Stimulated activated CD8-positive, alpha-beta memory T cell treated with anti-CD3 and anti-CD28 coated beads, Interleukin-7, amount 100 ng/mL, for 48 hours (primary cell): ENCODE measurements at places on chromosomes 4 and X.

GRCh38 chr4:76251441-76252270 lies at the start of gene FAM47E:
TSS of gene FAM47E (plus strand) at chr4:76251721. CDS start at chr4:76251747, 26 bp downstream.
- DNase-seq, result no peak

DNA sequence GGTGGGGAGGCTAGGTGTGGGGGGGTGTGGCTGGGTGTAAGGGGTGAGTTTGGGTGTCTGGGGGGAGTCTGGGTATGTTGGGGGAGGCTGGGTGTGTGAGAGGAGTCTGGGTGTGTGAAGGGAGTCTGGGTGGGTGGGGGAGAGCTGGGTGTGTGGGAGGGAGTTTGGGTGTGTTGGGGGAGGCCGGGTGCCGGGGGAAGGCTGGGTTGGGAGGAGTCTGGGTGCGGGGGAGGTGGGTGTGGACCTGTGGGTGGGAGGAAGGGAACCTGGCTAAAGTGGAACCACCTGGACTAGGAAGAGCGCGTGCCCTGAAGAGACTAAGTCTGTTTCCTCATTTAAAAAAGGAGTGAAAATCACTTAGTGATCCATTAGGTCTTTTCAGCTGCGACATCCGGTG lies 18.3 kb downstream of the SPON2 start:
- no peak for DNase-seq

- DNase-seq, result no peak
Measured at GRCh38 chrX:110245011-110245410, 72.9 kb downstream of the AMMECR1 start.

DNA sequence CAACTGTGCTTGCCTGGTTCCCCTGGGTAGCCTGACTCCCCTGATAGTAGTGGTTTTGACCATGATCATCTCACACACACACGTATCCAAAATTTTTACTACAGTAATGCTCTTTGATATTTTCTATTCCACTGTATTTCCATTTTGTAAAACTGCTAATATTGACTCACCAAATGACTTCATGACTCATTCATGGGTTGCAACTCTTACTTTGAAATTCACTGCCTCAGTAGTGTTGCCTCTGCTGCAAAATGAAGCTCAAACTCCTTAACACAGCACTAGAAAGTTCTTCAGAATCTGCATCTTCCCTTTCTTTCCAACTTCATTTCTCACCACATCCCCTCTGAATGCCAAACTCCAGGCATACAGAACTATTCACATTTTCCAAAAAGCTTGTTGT lies 20.3 kb downstream of the QRFPR start:
- no peak for DNase-seq

DNA sequence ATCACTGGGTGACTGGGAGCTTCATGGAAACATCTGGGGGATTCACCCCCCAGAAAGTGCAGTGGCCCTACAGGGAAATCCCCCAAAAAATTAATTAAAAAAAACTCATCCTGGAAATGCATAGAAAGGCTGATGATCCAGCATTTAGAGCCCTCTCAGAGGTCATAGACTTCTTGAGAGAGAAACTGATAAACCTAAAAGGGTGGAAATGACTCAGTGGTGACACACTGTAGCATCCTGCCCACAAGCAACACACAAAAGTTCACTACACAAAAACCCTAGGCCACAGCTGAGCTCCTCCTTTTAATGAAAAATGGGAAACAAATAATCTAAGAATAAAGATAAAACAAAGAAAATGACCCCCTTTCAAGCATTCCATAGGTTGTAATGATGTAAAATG lies 911.5 kb downstream of the GLUD2 start:
- no peak for DNase-seq

DNA sequence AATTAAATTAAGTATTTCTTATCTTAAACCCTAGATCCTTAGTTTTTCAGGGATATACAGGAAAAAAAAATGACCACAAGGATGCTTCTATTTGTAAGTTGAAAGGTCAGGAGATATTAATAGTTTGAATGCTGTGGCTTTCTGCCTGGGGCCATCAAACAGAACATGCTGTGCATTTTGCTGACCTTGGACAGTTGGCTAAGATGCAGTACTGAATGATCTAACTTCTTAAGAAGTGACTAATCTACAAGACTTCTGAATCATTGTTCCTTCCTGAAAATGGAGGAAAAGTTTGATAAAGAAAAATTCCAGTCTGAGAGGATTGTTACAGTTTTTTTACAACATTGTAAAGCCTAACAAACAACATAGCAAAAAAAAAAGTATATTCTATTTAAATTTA lies 237.8 kb upstream of the JADE1 start:
- no peak for DNase-seq

DNA sequence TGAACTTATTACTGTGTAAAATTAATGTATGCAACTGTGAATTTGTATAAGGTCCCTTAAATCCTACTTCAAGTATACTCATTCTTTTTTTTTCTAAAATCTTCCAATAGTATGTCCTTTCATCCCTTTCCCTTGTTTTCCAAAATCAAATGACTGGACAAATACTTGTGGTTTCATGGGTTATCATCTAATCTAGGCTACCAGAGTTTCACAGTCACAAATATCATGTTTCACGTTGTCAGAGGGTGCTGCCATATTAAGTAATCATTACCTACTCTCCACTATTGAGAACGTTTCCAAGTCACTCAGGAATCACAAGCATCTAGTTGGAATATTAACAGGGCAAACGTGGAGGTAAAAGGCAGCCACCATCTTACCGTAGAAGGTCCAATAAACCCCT lies 1235.0 kb upstream of the TENM3 start:
- no peak for DNase-seq

- no peak for DNase-seq
Measured at GRCh38 chr4:83152746-83153145, 38.2 kb upstream of the PLAC8 start.

DNA sequence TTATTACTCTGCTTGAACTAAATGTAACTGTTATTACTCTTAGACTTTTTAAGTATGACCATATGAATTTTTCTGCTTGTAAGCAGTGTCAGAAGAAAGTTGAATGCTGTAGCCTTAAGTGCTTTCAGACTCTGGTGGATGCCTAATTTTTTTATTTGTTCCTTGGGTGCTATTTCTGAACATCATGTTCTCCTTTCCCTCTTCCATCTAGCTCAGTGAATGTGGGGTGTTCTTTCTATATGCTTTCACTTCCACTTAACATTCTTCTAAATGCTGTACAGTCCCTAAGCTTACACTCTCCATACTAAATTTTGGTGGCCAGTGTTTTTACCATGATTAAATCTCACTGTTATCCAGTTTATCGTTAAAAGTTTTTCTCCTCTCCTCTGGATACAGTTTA lies 3.6 kb downstream of the DCK start:
- DNase-seq, result no peak

GRCh38 chr4:7397206-7398103 lies 37.3 kb downstream of the PSAPL1 start:
- no peak for DNase-seq

- DNase-seq, result no peak
Measured at GRCh38 chr4:155629956-155630355, 36.7 kb upstream of the GUCY1A1 start.

- DNase-seq, result no peak
Measured at GRCh38 chrX:132900633-132901293, 57.7 kb downstream of the HS6ST2 start.

DNA sequence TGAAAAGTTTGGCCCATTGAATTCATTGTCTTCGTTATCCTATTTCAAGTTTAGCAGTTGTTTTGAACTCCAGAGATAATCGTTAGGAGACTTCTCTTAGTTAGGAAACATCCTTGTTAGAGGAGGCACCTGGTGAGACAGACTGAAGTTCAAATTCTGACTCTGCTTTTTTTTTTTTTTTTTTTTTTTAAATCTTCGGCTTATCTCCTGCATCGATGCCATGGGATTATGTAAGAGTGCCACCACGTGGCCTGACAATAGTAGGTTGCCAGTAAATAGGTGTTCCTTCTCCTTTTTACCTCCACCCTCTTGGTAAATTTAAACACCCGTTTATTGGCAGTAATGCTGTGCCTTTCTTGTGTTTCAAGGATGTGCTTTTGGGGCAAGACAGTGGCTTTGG lies 149.3 kb downstream of the SOWAHB start:
- DNase-seq, result no peak

- no peak for DNase-seq
Measured at GRCh38 chr4:138656990-138657389, 358.6 kb upstream of the NOCT start.

- DNase-seq, result peak; percentile 56
Measured at GRCh38 chr4:83219344-83220331, 65.0 kb downstream of the COQ2 start.

GRCh38 chrX:109855501-109855900 lies 122.4 kb upstream of the ACSL4 start:
- no peak for DNase-seq

DNA sequence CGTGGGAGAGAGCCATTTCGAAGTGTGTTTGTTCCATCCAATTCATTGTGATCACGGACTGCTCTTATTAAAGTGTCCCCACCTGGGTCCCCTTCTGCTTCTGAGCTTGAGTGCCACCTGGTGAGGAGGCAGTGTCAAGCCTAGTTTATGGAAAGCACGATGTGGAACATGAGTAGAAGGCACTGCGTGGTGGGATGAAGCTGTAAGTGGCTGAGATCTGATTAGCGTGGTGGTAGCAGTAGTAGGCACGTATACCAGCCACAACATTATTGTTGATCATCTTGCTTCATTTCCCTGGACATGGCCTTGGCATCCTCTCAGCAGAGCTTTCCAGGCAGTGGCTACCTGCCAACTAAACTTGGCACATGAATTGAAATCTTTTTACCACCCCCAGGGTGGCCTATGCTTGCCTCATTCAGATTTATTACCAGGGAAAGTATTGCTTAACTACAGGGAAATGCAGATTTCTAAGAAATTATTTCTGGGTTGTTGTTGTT lies 46.4 kb downstream of the GPAT3 start:
- DNase-seq, result no peak

DNA sequence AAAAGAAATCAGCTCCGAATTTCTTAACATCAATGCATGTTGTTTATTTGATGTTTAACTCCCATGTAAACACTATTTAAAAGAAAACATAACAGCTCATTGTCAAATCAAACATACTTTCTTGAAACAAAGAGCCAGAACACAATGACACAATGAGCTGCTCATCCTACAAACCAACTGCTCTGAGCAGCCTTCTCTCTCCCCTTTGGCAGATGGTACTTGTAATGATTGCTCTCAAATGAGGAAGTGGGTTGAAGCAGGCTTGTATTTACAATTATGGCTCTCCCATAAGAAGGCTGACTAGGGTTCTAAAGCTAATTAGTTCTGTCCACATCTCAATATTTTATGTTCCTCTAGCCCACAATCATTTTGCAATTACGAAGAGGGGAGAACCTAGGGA lies 637.8 kb upstream of the ADGRL3 start:
- DNase-seq, result no peak

GRCh38 chrX:138711399-138712347 lies at the start of gene FGF13:
TSS of gene FGF13 (minus strand) at chrX:138711717. CDS start at chrX:138711003, 714 bp downstream.
- no peak for DNase-seq

DNA sequence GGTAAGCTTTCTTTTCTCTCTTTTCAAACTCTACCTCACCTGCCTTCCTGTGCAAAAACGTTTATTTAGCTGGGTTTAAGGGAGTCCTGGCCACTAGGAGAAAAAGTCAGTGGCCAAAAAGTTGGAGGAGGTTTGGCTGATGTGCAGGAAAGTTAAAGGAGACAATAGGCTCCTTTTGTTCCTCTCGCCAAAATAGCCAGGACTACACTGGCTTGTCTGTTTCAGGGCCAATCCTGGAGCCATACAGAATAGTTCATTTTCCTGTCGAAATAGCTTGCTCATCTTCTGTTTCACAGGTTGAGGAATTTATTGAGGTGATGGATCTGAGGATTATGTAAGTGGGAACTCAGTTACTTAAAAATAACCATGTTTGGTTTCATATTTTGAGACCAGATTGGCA lies 423 bp downstream of the HEPH start:
- no peak for DNase-seq

GRCh38 chr4:124710911-124711310 lies 1.6 kb downstream of the ANKRD50 start:
- DNase-seq, result no peak

DNA sequence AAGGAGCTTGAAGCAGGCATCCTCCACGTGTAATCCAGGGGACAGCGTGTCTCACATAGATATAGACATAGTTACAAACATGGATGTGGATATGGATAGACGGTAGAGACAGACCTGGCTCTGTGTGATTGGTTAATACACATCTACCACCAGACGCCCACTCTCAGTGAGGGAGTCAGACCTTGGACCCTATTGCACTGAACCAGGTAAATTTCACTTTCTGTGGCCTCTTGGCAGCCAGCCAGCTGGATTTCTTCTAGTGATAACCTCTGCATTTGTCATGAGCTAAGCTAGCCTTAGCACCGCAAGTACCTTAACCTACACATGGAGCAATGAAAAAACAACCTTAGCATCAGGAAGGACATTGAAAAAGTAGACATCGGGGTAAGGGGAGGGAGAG lies 79.2 kb upstream of the ACSL4 start:
- DNase-seq, result no peak

GRCh38 chr4:24657768-24658617 lies 73.6 kb upstream of the DHX15 start:
- peak; percentile 5 for DNase-seq

DNA sequence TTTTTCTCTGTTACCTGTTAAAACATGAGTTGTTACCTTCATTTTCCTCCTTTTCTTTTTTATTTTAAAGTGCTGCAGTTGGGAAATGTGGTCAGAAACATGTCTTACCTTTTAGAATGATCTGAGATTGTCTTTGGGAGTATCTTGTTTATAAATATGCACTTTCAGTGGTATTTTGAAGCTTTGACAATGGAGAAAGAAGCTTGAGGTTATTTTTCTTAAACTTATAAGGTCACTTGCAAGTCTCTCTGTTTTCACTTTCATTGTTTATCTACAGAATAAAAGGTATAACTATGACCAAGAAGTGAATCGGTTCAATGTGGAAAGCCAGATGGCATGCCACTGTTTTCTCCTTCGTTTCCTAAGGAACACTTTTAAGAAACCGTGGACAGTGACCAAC lies 167.5 kb upstream of the SLC7A11 start:
- DNase-seq, result no peak

DNA sequence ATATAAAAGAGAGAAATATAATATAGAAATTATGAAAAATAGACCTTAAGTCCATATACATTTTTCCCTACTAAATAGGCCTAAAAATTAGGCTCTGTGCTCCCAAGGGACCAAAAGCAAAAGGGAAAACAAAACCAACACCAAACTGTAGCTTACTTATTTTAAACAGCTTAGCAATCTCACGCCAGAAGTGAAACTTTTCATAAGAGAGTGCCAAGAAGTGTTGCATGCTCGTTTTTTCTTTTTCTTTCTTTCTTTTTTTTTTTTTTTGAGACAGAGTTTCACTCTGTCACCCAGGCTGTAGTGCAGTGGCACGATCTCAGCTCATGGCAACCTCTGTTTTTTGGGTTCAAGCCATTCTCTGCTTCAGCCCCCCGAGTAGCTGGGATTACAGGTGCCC lies 250.4 kb downstream of the TMA16 start:
- DNase-seq, result no peak

GRCh38 chr4:95508421-95508820 lies 40.4 kb downstream of the UNC5C start:
- DNase-seq, result no peak

DNA sequence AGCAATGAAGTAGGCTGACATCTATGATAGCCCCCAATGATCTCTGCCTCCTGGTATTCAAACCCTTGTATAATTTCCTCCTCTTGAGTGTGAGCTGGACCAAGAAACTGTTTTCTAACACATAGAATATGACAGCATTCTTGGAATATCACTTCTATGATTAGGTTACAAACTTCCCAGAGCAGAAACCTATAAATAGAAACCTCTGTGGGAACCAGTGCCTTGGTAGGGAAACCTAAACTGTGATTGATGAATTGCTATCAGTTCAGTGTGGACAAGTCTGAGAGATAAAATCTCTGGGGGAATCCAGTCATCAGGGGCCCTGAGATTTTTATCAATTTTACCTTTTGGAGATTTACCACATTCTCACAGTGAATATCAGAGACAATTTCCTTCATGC lies 756.5 kb upstream of the AGA start:
- DNase-seq, result no peak

- DNase-seq, result no peak
Measured at GRCh38 chr4:153582954-153583702, 101.0 kb upstream of the TLR2 start.
